ENCODE measurements at places on chromosomes 11 and 22.

DNA sequence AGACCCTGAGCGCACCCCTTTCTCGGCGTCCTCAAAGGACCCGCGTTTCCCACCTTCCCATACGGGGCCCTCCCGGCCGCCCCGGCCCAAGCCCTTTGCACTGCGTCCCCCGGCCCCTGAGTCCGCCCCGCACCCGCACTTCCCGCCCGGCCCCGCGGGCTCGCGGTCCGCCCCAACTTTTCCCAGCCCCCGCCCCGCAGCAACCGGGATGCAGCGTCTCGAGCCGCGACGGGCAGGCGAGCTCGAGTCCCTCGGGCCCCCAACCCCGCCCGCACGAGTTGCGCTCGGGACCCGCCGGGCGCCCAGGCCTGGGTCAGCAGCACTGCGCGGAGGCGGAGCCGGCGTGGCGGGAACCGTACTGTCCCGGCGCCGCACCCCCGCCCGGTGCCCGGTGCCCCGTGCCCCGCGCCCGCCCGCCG, 371 bp downstream of the SMCO4 start:
- DNase-seq, result no peak

GRCh38 chr22:20844055-20845037, 14.3 kb downstream of the PI4KA start:
- no peak for DNase-seq

DNA sequence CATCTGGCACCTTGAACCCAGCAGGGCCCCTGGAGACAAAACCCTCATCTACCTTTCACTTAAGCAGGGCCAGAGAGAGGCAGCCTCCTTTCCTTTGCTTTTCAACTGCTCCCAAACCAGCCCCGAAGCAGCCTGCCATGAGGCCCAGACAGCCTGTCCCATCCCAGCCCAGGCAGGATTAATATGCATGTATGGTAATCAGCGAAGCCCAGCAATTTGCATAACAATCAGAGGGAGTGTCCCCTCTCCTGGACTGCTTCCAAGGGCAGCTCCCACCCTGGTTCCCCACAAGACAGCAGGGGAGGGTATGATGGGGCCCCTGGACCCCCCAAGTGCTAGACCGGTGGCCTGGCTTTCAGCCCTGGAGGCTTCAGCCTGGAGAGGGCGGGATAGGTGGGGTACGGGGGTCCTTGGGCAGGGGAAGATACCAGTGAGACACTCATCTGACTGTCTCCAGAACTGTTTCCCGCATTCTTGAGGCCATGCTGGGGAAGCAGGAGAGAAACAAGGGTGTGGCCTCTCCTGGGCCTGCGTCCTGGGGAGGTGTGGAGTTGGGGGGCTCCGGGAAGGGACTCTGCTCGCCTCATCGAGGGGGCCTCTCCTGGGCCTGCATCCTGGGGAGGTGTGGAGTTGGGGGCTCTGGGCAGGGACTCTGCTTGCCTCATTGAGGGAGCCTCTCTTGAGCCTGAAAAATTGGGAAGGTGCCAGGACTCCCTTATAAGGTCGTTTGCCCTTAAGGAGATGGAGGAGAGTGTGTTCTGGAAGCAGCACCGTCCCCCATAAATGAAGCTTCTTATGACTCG, 93.2 kb upstream of the PRR5 start:
- no peak for DNase-seq

- DNase-seq, result no peak
Observed at GRCh38 chr11:64597671-64598101, 6.7 kb downstream of the SLC22A12 start.

GRCh38 chr22:49967706-49968208, 7.2 kb downstream of the PIM3 start:
- peak; percentile 1 for DNase-seq

DNA sequence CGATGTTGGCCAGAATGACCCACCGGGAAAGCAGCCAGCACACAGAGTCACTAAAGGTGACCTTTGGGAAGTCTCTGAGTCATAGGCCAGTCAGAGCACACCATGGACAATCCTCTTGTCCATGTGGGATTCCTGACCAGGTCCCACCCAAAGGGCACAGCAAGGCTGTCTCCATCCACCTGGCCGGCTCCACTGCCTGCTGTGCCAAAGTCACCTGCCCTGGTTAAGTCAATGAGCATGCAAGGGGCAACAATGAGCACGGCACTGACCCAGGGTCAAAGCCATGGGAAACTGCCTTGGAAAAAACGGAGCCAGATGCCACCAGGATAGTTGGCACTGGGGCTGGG, 49.8 kb downstream of the SHANK2 start:
- no peak for DNase-seq

DNA sequence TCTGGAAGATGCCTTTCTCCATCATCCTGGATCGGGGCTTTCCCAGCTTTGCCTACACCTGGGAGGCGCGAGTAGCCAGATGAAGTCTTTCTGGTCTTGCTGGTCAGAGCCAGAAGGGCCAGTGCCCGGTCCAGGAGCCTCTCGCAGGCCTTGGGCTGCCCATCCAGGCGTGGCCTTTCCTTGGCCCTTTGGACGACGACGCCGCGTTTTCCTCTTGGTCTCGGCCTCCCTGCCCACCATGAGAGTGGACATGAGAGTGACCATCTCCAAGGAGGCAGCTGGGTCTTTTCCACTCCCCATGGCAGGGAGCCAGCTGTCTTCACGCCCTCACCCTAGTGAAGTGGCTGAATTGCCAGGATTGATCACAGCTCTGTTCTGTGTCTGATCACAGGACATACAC, 3.5 kb downstream of the PTDSS2 start:
- DNase-seq, result no peak

DNA sequence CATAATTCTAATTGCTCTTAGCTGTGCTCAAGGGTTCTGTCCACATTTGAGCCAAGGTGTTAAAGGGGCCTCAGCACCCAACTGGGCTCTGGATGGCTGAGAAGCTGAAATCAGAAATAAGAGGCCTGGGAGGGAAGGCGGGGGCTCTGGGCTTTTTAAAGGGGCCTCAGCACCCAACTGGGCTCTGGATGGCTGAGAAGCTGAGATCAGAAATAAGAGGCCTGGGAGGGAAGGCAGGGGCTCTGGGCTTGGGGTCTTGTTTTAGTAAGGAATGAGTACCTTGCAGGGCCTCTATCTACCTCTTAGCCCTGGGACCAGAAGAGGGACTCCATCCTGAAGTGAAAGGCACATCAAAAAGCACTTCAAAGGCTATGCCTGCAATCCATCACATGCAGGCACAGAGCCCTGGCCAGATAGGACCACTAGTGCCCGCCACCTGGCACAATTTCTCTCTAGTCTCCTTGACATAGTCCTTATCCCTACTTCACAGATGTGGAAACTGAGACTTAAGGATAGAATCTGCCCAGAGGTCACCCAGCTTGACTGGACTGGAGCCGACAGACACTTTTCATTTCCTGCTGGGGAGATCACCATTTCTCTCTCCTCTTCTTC, 35.6 kb downstream of the DKK3 start:
- DNase-seq, result no peak

DNA sequence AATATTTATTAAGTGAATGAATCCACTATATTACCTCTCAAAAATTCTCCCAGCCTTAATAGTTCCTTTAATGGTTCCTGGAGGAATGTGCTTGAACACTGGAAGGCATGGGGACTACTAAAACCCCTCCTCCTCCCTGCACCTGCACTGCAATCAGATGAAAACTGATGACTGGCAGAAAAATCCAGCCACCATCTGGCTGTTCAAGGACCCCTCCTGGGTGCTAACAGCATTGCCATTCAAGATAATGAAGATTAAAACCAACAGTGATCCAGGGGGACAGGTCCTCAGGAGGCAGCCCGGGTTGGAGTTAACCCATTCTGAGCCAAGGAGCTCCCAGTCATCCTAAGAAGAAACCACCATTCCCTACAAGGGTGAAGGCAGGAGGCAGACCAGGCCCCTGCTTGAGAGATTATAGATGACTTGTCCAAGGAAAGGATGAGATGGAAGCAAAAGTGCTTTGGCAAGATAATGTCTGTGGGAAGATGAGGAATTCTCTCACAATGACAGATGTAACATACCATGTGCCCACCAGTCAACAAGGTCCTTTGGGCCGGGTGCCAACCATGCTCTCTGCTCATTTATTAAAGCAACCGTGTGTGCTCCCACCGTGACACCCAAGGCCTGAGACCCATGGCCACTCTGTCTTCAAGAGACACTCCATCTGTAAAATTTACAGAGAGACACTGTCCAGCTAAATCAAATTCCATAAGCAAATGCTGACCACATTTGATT, 90.6 kb downstream of the LARGE1 start:
- DNase-seq, result no peak

- DNase-seq, result no peak
Observed at GRCh38 chr22:50040717-50041116, 17.4 kb downstream of the TTLL8 start.

- no peak for DNase-seq
Observed at GRCh38 chr11:109285465-109285864, 136.5 kb upstream of the C11orf87 start.

DNA sequence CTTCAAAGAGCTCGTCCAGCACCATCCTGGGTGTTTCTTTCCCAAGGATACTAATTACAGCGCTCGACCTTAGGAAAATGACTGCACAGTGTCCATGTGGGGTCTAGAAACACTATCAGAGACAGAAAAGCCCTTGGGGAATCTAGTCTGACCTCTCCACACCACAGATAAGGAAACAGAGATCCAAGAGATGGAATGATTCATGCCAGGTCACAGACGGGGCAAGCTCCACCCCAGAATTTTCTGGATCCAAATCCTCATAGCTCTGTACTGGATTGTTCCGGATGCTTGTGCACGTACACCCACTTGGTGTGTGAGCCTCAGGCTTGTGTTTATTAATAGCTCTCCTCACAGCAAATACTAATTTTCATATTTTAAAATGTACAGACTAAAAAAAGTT, 11.3 kb downstream of the ABTB2 start:
- no peak for DNase-seq

DNA sequence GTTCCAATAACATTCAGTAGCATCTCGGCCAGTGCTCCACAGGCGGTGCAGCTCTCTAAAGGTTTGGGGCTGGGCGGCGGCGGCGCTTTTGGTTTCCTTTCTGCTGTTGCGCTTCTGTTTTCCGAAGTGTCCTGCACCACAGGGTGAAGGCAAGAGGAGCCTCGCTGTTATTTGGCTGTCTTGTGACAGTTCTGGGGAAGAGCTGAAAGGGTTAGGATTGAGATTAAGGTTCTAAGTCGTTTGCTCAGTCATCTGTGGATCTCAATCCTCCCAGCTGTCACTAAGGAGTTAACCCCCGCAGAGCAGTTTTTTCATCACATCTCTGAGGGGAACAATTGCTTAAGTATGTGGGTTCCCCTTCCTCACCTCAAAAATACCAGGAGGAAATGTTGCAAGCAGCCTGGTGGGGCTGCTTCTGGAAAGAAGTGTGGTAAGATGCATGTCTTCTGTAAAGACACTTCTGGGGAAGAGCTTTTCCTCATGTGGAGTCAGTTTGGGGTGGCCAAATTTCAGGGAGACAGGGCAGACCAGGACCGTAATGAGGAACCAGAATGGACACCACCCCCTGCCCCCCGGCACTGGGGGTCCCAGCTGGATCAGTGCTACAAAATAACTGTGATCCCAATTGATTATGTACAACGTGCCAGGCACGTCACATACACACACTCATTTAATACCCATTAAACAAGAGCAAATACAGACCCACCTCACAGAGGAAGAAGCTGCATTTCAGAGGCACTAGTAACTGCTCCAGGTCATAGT, 14.2 kb downstream of the TMEM121B start:
- DNase-seq, result peak; percentile 34

GRCh38 chr11:59615637-59616395, at the start of gene OSBP:
Gene OSBP, minus strand, starts transcription at chr11:59615774. Its CDS starts 110 bp downstream, at chr11:59615664.
- peak; percentile 98 for DNase-seq

GRCh38 chr11:96187822-96188221, 155.2 kb downstream of the MAML2 start:
- DNase-seq, result no peak

DNA sequence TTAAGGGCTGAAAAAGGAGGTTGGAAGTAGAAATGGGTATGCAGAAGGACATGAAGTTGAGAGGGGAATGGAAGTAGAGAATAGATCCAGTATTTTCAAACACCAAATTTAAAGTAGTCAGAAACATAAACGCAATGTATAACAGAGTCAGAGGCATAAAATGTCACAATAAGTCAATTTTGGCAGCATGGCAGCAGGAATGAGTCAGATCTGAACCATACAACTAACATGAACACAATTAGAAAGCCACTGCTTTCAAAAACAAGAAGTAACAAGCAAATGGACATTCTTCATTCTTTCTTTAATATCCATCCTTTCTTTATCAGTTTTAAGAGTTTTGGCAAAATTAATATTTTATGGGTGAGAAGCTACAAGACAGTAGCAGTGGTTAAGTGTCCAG, 2.5 kb downstream of the CHORDC1 start:
- DNase-seq, result no peak

DNA sequence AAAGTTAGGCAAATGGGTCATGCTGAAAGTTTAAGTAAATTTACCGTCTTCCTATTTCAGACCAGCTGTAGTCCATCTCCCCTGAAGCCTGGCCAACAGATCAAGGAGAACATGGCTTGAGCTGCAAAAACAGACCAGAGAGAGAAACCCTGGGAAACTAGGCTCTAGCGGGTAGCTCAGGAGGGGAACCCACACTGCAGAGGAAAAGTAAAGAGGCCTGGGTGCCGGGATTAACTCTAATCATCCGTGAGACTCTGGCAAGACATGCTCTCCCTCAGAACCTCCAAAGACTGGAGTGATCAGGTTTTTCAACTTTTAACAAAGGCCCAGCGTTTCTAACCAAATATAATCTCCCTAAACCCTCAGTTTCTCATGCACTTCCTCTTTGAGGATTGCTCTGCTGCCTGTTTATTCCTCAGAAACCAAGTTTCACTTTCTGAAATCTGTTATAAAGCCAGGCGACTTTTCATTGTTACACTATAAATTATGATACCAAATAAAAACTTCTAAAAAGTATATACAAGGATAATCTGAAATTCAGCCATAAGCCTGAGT, 67.5 kb downstream of the GAB2 start:
- DNase-seq, result no peak

- DNase-seq, result no peak
Observed at GRCh38 chr11:44112091-44112821, 16.8 kb downstream of the EXT2 start.

- DNase-seq, result no peak
Observed at GRCh38 chr22:38831166-38831945, 12.5 kb downstream of the NPTXR start.

DNA sequence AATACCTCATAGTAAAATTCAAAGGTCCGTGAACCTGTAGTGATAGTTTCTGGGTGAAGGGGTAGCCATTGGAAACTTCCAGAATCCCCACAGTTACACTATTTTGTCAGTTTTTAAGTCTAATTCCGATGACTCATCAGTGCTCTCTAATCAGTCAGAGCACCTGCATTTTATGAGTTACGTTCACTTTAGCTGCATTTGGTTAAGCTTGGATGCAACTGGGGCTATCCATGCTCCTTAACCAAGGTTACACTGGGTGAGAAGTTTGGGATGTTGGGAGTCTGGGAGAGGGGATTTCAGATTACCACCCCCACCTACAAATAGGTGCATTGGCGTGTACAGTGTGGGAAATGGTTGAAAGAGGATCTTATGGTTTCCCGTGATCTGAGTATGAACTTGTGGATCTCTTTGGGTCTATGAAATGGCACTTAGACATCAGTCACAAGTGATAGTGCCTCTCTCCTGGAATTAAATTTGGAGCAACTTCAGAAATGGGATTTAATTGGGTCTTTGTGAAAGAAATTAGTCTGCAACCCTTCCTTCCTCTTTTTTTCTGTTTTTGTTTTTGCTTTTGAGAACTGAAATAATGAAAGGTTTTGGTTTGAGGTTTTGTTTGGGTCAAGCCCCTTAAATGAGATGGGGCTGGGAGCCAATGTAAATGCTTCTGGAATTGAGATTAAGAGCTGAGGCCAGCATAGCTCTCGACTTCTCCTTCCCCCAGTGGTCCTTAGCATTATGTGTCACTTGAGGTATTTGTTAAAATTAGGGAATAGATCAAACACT, 31.5 kb downstream of the EHF start:
- no peak for DNase-seq

All from activated naive CD4-positive, alpha-beta T cell treated with Interleukin-2 at 50 U/mL for 16 hours (primary cell).